ENCODE measurements at places on chromosomes 11 and 22.

DNA sequence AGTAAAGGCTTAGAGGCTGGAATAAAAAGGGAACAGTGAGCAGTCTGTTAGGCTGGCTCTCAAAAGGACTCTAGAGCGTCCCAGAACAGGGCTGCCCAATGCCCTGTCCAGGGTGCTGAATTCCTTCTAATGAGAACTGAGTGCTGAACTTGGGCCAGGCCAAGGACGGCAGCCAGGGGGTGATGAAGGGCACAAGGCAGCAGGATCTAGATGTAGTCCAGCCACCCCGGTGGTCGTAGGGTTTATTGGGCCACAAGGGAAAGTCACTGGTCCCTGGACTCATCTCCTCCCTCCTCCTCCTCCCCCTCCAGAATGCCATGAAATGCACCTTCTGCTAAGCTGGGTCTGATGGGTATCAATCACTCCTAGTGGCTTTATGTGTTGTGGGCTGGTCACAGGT, 19.2 kb downstream of the NPTXR start:
- peak; percentile 73 for DNase-seq

- DNase-seq: no peak
These were observed 42.1 kb upstream of the ATXN10 start for GRCh38 chr22:45629469-45630089.

GRCh38 chr11:36000616-36001190, 56.8 kb downstream of the LDLRAD3 start:
- DNase-seq: no peak

GRCh38 chr11:44658506-44658850, 68.3 kb upstream of the TSPAN18 start:
- no peak for DNase-seq

GRCh38 chr11:44572436-44572835, 7.0 kb downstream of the CD82 start:
- DNase-seq: no peak

- DNase-seq: no peak
These were observed at the start of gene SMIM45 for GRCh38 chr22:41951898-41952474. Gene SMIM45, plus strand, starts transcription at chr22:41952150.

DNA sequence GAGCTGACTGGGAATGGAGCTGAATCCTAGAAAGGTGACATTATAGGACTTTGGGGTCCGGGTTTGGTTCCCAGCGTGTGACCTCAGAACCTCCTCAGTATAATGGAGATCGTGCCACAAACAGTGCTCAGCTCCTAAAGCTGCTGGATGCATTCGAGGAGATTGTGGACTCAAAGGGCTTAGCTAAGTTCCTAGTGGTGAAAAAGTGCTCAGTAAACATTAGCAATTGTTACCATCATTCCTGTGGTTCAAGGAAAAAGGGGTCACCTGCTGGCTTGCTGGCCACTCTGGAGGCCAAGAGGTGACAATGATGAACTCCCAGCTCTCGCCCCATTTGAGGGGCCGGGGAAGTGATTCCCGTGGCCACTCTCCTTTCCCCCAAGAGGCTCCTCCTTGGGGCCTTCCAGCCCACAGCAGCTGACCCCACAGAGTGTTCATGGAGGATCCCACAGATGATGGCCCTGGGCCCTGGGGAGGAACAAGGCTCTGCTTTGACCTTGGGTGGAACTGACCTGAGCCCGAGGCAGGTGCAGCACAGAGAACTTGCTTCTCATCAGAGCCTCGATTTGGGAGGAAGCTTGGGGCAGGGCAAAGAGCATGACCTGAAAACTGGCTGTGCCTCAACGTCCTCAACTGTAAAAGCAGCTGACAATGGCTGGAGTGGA, 40.1 kb downstream of the TRIM29 start:
- DNase-seq: no peak

DNA sequence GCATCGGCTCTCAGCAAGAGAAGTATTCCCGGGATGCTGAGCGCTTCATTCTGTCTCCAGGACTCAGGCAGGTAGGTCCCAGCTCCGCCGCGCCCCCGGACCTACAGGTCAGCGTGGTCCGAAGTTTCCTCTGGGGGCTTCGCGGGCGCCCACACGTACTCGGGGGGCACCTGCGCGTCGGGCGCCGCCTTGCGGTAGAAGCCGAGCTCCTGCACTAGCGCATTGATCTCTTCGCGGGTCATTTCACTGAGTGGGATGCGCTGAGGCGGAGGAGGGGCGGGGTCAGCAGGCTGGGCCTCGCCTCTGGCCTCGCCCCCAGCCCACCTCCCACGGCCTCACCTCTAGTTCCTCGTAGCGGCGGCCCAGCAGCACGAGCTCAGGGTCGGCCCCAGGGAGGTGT, 2.5 kb downstream of the SELENOM start:
- DNase-seq: no peak

DNA sequence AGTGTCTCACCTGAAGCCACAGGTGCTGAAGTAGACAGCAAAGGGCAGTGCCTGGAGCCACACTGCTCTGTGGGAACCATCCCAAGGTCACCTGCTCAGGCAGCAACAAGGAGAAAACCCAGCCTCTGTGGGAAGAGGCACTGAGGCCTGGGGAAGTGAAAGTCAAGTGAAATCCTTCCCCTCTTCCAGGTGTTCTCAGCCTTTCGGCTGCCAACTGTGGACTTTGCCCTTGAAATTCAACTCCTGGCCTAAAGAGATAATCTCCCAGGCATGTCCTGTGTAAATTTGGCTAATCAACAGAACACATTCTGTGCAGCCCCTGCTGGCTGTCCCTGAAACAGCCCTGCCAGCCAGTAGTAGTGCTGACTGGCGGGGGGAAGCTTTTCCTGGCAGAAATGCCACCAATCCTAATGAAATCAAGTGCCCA, 112.1 kb downstream of the RPL27A start:
- DNase-seq: no peak

GRCh38 chr11:73467505-73467904, 91.3 kb downstream of the RELT start:
- no peak for DNase-seq

DNA sequence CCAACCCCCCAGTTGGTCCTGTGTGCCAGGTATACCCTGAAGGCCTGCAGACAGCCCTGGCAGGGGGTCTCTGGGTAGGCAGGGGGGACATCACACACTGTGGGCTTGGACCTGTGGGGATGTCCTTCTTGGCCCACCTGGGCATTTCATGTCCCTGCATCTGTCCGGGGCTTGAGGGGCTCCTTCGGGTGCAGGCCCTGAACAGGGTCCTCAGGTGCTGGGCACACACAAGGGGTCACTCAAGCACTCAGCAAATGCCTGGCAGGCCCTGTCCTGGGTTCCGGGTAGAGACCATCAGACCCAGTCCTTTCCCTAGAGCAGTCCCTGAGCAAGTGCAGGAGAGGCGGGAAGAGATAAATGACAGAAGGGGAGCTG, 70.5 kb upstream of the WNT11 start:
- DNase-seq: no peak

DNA sequence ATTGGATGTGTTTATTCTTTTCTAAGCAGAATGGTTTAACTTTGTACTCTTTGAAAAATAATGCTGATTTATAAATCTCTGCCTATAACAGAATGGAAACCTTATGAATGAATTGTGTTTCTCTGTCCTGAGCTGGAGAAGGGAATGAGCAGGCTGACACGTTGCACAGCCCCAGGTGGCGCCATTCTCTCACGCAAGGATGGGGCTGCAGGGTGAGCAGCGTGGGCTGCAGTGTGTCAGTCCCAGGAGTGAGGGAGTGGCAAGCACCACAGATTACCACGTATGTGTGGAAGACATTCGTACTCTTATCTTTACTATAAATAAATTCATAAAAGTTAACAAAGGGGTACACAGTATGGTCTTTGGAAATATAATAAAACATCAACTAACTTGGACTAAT, 33.4 kb downstream of the FDX1 start:
- peak; percentile 29 for DNase-seq

GRCh38 chr11:95884376-95884775, 39.5 kb downstream of the MTMR2 start:
- no peak for DNase-seq

GRCh38 chr11:79512706-79513469, 72.1 kb upstream of the TENM4 start:
- no peak for DNase-seq

DNA sequence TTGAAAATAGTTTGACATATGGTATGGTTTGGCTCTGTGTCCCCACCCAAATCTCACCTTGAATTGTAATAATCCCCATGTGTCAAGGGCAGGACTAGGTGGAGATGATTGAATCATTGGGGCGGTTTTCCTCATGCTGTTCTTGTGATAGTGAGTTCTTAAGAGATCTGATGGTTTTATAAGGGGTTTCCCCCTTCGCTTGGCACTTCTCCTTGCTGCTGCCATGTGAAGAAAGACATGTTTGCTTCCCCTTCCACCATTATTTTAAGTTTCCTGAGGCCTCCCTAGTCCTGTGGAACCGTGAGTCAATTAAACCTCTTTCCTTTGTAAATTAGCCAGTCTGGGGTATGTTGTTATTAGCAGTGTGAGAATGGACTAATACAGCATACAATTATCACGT, 7.7 kb downstream of the KCTD21 start:
- no peak for DNase-seq

- no peak for DNase-seq
These were observed 154.3 kb downstream of the FBXO7 start for GRCh38 chr22:32628628-32629572.

DNA sequence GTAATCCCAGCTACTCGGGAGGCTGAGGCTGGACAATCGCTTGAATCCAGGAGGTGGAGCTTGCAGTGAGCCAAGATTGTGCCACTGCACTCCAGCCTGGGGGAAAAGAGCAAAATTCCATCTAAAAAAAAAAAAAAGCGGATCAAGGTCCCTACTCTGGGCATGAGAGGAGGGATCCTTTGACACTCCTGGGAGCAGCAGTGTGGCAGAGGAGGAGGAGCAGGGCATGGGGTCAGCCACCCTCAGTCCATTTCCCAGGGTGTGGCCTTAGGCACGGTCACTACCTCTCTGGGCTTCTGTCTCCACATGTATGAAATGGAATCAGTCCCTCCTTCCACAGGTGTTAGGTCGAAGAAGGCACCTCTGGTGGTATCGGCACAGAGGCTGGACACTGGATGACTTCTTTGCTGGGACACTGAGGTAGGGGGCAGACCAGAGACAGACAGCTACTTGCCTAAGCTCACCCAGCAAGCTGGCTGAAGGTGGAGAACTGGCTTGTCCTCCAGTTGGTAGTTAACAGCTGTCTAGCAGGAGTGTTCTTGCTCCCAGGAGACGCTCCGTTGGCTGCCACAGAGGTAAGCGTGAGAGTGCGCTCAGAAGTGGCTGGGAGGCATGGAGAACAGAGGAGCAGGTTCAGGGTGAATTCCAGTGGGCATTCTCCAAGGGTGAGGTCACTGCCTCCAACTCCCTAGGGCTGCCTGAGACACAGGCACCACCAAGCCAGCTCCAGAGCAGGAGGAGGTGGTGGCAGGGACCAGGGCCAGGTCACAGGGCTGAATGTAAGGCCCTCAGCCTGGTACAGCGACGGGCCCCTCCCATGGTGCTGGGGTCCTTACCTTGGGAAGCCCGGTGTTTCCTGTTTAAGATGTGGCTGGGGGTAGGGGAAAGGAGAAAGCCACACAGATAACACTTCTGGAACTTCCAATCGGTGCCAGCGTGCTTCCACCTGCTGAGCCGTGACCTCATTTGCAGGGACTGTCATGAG, 19.5 kb downstream of the TXN2 start:
- DNase-seq: no peak

DNA sequence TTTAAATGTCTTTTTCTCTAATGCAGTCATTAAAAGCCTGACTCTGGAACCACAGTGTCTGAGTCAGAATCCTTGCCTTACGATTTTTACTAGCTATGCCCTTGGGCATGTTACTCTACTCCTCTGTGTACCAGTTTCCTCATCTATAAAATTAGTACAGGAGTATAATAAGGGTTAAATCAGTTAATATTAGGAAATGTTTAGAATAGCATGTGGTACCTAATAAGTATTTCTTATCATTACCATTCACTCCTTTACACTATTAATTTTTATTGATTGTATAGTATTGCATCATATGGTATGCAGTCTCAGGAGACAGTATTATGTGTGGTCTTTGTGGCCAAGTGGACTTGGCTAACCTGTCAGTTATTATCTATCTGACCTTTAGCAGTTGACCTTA, 68.2 kb downstream of the METTL15 start:
- DNase-seq: no peak

GRCh38 chr22:37218399-37218770, 6.1 kb upstream of the SSTR3 start:
- no peak for DNase-seq

DNA sequence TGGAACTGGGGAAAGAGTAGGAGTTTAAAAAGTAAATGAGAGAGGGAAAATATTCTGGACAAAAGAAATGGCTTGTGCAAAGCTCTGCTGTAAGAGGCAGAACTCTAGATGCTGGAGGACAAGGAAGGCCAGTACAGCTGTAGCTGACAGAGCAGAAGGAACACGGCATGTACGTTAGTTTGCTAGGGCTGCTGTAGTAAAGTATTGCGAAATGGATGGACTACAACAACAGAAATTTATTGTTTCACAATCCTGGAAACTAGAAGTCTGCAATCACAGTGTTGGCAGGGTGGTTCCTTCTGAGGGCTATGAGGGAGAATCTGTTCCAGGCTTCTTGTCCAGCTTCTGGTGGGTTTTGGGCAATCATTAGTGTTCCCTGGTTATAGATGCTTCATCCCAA, 454.4 kb downstream of the NTM start:
- no peak for DNase-seq

DNA sequence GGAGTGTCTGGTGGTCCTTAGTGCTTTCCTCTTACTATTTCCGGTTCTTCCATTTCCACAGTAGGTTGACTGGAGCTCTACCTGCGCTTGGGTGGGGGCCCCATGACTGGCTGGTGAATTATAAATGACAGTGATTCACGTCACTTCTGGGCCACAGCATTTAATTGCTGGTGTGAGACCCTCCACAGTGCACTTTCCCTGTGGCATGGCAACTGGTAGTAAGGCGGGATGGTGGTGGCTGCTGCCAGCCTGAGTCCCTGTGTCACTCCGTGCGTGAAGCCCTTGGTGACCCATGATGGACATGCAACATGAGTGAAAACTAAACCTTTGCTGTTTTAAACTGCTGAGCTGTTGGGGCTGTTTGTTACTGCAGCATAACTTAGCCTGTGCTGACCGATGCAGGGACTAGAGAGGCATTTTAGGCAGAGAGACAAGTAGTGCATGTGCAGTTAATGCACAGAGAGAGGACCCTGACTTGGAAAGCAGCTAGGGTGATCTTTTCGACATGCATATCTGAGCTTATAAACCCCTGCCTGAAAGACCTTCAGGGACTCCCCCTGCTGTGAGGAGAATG, 3.1 kb downstream of the PRDM11 start:
- DNase-seq: no peak

GRCh38 chr11:43735961-43736360, 55.4 kb downstream of the HSD17B12 start:
- no peak for DNase-seq

GRCh38 chr22:26906464-26906863, 249.1 kb downstream of the MIAT start:
- DNase-seq: no peak
